ENCODE measurements at places on chromosomes 2 and 18. TPM values are rescaled to one million over a fixed set of nuclear protein-coding genes. Genes with fewer than 3 reads are reported as not detected.
A peak's percentile ranks its signal among the peaks of the same experiment; 100 is the strongest.

DNA sequence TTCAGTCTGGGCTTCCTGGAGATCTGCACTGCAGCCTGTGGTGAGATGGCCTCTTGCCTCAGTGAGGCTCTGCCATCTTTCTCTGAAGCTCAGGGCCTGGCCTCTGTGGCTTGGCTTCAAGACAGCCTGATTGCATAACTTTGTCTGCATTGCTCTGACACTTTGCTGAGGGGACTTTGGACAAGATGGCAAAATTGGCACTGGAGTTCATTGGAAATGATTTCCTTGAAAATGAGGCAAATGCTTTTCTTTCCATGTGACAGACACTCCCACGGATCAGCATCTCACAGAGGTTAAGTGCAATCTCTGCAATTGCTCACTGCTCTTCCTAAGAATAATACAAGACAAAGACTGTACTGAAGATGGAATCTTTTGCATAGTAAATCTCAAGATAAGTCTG lies 166.8 kb downstream of the KCNS3 start:
- no peak for DNase-seq

DNA sequence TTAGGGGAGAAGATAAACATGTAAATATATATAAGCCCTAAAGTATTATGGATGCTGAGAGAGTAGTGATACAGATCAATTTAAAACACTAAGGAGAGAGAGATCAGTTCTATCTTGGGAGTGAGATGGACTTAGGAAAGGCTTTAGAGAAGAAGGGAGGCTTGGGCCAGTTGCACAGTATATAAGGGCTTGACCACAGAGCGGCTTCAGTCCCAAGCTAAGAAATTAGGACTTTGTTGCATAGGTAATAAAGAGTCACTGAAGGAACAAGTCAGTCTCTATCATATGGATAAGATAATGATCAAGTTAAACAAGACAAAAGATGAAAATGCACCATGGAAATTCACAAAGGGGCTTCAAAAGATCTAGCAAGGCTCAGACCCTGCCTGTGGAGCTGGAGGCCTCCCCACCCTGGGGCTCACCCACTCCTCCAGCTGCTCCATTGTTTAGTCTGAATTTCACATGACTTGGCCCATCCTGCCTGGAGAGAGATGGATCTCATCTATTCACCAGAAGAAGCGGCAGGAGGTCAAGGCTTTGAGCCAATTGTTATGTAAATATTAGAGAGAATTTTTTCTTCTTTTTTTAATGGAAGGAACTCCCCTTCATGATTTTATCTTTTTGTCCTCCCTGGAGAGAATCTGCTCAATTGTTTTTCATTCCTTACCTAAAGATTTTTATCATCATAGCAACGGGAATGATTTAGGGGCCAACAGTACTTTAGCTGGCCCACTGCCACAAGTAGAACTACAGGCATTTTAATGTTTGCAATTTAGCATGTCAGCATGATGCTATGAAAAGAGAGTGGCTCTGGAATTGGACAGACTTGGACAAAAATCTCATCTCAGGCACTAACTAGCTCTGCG lies 44.0 kb downstream of the GYPC start:
- DNase-seq = no peak

The SLC8A1 gene
- total RNA-seq = 0.12 TPM

The OTOS gene
- total RNA-seq = not detected

GRCh38 chr2:234679301-234679740 lies 182.4 kb upstream of the ARL4C start:
- DNase-seq = no peak

The ONECUT2 gene
- total RNA-seq = 0.02 TPM

The CCDC138 gene
- 9.1 TPM for total RNA-seq

DNA sequence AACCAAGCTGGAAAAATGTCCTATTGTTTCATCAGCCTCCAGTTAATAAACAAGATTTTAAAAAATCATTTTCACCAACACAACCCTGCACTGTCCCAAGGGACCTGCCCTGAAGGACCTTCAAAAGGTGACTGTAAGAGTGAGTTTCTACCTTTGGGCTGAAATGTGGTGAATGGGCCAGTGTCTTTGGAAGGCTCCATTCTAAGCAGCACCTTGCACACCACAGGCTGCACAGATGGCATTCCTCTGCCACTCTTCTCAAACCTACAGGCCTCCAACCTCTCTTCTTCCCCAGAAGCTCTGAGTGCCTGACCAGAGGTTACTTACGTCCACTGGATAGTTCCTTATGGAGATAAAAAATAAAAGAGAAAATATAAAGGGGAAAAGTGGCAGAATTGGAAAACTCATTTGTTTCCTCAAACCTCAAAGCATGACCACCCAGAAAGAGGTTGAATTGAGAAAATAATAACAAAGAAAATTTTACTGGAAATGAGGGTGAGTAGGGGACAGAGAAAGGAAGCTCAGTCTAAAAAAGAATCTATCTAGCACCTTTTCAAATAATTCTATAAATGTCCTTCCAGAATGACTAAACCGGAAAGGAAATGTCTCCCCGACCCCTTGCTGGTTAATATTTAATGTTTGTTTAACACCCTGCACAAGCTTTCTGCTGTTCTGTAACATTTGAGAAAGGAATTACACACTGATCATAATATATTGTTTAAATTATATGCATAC lies 175.7 kb downstream of the METTL4 start:
- DNase-seq = no peak

The NTSR2 gene
- total RNA-seq = not detected

DNA sequence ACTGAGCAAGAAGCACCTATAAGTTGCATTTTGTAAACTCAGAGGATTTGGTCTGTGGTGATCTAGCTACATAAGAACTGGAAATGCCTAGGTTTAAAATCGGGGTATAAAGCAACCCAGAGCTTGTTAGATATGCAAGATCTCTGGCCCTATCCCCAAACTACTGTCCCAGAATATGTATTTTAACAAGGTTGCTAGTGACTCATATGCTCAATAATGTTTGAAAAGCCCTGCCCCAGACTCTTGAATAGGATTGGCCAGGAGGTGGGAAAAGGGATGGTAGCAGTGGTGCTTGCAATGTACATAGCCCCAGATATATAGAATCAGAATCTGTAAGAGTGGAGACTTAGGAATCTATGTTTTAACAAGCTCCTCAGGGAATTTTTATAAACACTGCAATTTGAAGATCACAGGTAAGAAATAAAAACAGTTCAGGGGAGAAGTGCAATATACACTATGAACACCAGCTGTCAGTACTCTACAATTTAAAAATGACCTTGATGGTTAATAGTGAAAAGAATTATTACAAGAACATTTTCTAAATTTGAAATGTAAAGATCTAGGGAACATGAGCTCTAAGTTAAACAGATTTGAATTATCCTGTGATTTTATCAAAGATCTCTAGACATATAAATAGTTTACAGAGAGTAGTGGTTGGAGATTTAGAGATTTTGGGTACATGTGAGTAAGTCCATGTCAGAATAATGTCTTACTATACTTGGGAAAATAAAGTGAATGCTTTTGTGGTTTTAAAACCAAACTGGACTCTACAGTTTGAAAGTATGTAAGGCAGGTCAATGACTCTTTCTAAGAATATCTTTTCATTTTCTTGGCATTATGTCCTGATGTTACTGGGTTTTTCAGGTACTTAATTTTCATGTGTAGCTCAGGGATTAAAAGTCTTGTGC lies 7.7 kb upstream of the MMADHC start:
- DNase-seq = no peak

GRCh38 chr2:105655244-105655643 lies 89.5 kb upstream of the NCK2 start:
- no peak for DNase-seq

GRCh38 chr2:111145103-111145760 lies 24.5 kb downstream of the BCL2L11 start:
- DNase-seq = no peak

GRCh38 chr18:80154293-80154692 lies 45.2 kb downstream of the ADNP2 start:
- DNase-seq = peak; percentile 75

- no peak for DNase-seq
Observed at GRCh38 chr2:53437371-53437770, 330.2 kb upstream of the CHAC2 start.

DNA sequence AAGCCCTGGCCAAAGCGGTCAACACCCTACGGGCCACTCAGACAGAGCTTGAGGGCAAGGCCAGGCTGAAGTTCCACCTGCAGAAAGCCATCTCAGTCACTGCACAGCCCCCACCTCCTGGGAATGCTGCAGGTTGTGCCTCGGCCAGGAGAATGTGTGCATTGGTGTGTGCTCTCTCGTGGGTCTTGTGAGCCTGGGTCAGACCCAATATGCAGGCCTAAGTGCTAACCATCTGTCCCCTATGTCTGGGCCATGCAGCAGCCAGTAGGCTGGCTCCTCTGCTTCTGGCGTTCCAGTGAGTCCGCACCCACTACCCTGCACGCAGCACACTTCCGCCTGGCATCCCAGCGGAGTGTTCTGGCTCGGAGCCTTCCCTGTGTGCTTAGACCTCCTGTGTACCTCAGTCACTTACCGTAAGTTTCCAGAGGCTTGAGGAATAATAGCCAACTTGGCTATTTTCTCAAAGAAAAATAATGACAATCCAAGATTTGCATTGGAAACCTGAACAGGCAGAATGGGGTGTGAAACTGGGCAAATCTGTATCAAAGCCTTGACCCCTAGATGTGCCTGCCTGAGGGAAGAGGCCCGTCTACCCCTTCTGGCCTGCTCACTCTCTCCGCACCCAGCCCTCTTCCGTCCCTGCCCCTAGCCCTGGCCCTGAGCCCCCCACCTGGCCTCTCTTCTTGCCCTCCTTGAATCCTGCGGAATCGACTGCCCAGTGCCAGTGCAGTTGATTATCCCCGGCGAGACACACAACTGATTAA lies 7.2 kb downstream of the SIX3 start:
- DNase-seq = no peak

GRCh38 chr2:67802291-67802690 lies 260.5 kb downstream of the C1D start:
- no peak for DNase-seq

- DNase-seq = no peak
Observed at GRCh38 chr2:159584796-159585195, 31.6 kb downstream of the BAZ2B start.

- no peak for DNase-seq
Observed at GRCh38 chr18:58095655-58096054, 51.6 kb downstream of the NEDD4L start.

GRCh38 chr2:168742258-168742932 lies 60.0 kb upstream of the NOSTRIN start:
- DNase-seq = no peak

DNA sequence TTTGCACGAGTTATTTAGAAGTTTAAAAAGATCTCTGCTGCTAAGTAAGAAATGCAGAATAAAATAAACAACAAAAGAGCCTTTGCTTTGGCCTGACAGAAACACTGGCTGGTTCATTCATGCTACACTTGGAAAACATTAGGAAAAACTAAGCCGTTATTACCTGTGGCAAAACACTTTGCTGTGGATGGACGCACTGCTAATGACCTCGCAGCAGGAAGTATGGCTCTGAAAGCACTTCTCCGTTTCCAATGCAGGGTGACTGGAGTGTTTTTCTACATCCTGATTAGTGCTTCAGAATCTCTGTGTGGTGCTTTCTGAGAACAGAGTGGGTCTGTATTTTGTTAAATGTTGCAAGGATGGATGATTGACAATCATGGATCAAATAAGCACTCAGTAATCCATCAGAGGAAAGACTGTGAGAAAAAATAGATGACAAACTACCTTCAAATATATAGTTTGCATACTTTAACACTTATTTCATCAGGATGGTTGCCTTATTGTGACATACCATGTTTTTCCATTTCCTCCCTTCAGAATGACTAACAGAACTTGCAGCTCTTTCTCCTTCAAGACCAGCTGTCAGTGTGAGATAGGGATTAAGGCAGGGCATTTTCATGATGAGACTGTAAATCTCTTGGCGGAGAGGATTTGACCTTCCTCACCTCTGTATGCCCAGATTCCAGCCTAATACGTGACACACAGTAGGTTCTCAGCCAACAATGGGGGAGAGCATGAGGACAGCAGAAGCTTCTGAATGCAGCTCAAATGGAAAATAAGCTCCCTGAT lies 38.0 kb downstream of the LINC00305 start:
- DNase-seq = no peak

The GCFC2 gene
- 29.2 TPM for total RNA-seq

DNA sequence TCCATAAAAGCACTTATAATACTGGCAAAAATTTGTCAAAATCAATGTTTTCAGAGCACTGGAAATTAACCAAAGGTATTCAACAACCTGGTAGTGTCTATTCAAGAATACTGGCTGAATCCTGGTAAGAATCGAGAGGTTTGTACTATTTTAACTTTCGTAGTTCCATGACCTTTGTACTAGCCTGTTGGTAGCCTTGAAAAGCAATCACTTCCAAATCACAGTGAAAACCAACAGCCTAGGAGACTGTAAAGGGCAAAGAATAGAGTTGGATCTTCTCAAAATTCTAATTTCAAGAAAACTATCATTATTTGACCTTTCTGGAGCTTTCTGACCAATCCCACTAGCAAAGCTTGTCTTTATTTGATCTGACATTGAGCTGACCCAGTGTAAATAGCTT lies 64.8 kb upstream of the CCDC178 start:
- no peak for DNase-seq

- no peak for DNase-seq
Observed at GRCh38 chr2:241506793-241507429, 1.5 kb downstream of the STK25 start.

The TMBIM1 gene
- 79.2 TPM for total RNA-seq

GRCh38 chr2:79702905-79703304 lies 190.1 kb downstream of the CTNNA2 start:
- no peak for DNase-seq

GRCh38 chr2:205680903-205681302 lies 1.4 kb upstream of the NRP2 start:
- no peak for DNase-seq

The SERPINB12 gene
- not detected for total RNA-seq

- peak; percentile 49 for DNase-seq
Observed at GRCh38 chr2:222424276-222424728, at the start of gene SGPP2. SGPP2 (plus strand) TSS chr2:222424543; CDS start chr2:222424603, 60 bp downstream.

GRCh38 chr2:165277295-165277694 lies 38.1 kb downstream of the SCN2A start:
- no peak for DNase-seq

GRCh38 chr2:239118264-239118663 lies 270.4 kb downstream of the TWIST2 start:
- no peak for DNase-seq

- DNase-seq = no peak
Observed at GRCh38 chr18:39962546-39962945, 1992.5 kb upstream of the PIK3C3 start.

The RASGRP3 gene
- 1.2 TPM for total RNA-seq

DNA sequence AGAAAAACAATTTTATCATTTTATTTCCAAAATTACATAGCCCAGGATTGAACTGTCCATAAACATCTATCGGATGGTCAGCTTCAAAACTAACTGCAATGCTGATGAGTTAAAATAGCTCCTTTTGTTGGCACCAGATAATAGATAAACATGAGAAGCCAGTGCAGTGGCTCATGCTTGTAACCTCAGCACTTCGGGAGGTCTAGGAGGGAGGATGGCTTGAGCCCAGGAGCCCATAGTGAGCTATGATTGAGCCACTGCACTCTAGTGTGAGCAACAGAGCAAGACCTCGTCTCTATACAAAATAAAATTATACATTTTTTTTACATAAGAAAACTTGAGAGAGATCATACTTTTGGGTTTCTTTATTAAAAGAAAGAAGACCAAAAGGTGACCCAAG lies 34.6 kb upstream of the IMPA2 start:
- no peak for DNase-seq

- no peak for DNase-seq
Observed at GRCh38 chr2:207054521-207054920, 111.2 kb downstream of the KLF7 start.
